Osteocyte (in vitro differentiated cells): ENCODE measurements at places on chromosomes 3 and 15.

- no peak for DNase-seq
These were observed 78.5 kb downstream of the CHCHD6 start for GRCh38 chr3:126782536-126782935.

DNA sequence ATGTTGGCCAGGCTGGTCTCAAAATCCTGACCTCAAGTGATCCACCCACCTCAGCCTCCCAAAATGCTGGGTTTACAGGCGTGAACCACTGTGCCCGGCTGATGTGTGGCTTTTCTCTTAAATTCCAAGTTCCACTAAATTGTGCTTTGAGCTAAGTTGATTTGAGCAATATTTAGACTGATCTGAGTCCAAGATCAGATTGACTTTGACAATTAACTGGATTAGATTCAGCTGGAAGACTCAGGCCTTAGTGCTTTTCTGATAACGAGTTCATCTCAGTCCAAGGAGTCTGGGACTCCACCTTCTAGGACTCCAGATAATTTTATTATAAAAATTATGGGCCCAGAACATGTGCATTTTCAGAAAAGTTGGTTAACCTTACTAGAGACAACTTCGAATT is 94.4 kb upstream of the FAM174B start:
- DNase-seq = no peak

DNA sequence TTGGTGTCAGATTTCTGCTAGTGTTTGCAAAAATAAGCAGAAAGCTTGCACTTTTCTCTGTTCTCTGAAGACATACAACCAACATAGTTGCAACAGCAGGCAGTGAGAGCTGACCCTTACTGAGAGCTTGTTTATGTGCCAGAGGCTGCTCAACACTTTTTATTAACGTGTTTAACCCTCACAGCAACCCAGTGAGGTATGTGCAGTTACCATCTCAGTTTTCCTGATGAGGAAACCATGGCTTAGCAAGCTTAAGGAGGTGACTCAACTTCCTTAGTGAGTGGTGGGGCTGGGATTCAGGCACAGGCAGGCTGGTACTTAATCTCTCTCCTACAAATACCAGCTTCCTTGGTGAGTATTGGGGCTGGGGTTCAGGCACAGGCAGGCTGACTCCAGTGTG is 158.1 kb upstream of the CTDSPL start:
- no peak for DNase-seq

GRCh38 chr3:30186741-30187219 is 419.6 kb upstream of the TGFBR2 start:
- no peak for DNase-seq

- no peak for DNase-seq
These were observed 17.6 kb upstream of the PIGZ start for GRCh38 chr3:196985954-196986885.

- no peak for DNase-seq
These were observed 504.0 kb downstream of the SHQ1 start for GRCh38 chr3:72344236-72344635.

- no peak for DNase-seq
These were observed 457.4 kb downstream of the SHQ1 start for GRCh38 chr3:72390841-72391240.

DNA sequence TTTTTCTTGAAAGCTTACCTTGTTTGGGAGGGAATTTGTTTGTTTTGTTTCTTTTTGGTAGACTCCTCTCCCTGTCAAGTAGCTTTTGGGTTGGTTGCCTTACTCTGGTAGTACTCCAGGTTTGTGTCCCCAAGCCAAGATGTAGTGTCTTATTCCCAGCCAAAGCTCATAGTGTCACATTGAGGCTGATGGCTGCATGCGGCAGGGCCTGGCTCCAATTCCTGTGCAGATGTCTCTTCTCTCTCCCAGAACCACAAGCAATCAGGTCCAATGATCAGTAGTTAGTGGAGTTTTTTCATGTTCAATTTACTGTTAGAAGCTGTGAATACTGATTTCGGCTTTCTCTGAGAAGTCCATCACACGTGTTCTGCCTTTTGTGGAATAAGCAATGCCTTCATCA is 221.1 kb upstream of the THBS1 start:
- no peak for DNase-seq

DNA sequence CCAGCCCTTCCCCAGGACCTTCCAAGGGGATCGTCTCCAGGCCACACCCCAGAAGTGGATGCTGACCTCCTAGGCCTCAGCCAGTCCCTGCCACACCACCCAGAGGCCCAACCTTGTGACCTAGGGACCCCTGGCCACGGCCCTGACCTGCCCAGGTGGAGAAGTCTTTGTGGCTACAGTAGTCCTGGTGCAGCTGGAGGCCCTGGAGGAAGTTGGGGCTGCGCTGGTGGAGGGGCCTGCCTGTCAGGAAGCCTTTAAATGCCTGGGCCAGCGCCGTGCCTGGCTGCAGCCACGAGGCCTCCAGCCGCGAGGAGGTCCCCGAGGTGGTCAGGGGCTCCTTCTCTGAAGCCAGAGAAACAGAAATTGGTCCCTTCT is 23.4 kb downstream of the PLA2G4D start:
- DNase-seq = peak; percentile 76

DNA sequence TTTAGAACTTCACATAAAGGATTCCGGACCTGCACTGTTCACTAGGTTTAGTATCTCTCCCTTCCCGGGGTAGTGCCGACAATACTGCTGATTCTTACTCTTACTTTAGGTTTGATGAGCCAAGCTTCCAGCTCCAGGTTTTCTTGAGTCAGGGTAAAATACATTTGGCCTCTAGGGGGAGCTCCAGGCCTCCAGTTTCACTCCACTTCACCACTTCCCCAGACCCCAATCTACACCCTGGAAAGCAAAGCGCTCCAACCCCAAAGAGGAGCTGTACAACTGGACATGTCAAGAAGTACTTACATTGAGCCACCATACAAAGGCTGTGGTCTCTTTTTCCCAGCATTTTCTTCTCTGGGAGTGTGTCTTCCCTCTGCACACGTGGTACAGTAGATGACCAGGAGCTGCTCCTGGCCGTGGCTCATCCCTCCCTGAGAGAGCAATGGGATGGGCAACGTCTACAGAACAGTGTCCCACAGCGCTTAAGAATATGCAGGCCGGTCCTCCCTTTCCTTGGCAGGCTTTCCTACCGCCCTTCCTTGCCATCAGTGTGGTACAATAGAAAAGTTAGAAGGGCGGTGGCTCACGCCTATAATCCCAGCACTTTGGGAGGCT is 93.9 kb upstream of the CCDC80 start:
- no peak for DNase-seq

GRCh38 chr3:18716101-18716500 is 291.0 kb upstream of the SATB1 start:
- no peak for DNase-seq

DNA sequence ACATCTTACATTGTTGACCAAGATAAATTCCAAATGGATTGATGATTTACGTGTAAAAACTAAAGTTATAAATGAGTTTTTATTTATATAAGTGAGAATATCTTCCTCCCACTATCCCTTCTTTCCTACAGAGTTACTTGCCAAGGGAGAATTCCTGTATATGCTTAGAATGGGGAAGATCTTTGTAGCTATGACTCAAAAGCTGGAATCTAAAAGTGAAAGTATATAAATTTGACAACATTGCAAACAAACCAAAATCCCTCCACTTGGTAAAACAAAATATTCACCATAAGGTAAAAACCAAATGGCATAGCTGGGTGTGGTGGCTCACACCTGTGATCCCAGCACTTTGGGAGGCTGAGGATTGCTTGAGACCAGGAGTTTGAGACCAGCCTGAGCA is 52.7 kb upstream of the GCNT3 start:
- no peak for DNase-seq

- no peak for DNase-seq
These were observed 969.4 kb downstream of the PLOD2 start for GRCh38 chr3:145191543-145191942.

GRCh38 chr3:167113035-167113830 is 266.9 kb downstream of the ZBBX start:
- no peak for DNase-seq

DNA sequence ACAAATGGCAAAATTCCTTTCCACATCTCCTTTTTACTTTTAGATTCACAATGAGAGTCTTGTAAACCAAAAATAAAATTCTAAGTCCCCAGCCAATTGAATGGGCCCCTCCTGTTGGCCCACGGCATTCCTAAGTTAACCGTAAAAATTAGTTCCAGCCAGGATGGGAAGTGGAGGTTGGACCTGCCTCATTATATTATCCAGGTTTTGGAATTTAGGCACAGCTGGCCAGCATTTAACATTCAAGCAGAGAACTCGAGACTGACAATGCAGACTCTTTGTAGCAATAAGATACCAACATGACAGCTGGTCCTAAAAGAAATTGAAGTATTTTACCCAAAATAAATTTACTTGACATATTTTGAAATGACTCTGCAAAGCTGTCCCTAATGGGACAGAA is 321.0 kb upstream of the NAALADL2 start:
- no peak for DNase-seq

DNA sequence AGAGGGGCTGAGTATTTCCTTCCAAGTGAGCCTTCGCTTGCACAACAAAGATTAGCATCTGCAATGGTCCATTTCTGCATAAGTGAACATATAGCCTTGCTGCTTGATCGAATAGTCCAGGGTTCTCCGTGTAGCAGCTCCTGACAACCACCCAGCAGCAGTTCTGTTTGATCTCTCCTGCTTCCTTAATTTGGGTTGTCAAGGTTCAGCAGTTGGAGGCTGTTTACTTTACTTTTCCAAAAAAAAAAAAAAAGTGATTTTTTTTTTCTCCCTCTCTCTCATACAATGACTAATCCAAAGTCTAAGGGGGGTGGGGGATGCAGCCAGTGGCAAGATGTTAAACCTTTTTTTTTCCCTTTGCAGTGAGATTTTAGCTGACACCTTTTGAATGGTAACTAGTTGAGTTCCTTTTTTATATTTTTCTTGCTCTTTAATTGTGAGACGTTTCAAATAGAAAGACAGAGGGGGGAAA is 3.6 kb downstream of the FOXP1 start:
- DNase-seq = no peak

GRCh38 chr3:134060561-134061385 is 31.0 kb upstream of the SLCO2A1 start:
- peak; percentile 65 for DNase-seq

DNA sequence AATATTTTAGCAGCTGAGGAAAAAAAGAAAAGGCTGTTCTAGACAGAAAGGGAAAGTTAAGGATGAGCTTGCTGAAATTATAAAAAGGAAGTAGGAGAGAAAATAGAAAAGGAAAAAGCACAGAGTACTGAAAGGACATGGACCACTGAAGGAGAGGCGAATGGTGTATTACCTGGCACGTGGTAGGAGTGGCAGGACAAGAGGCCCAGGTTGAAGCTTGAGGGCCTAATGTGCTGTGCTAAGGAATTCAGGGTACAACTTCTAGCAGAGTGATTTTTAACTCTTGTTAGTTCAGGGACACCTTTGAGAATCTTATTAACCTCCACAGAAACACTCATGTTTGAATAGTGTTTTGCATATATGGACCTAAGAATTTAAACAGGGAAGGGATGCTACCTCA is 60.0 kb upstream of the CRTC3 start:
- DNase-seq = no peak

DNA sequence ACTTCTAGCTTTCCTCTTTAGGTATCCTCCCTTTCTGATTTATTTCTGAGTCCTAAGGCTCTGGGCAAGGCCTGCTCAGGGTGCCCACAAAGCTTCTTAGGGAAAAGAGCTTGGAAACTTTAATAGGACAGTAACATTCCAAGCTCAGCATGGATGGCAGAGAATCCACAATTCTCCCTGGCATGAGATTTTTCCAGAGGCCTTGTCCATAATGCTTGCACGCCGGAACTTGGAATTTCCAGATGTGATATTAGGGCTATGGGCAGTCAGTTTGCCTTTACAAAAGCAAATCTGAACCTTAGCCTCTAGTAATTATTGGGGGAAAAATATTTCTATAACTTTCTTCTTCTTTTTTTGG is 139.0 kb upstream of the RBMS3 start:
- DNase-seq = no peak

GRCh38 chr15:66386204-66387123 is at the start of gene MAP2K1:
MAP2K1 (plus strand) TSS chr15:66386912; CDS start chr15:66387348, 436 bp downstream.
- peak; percentile 99 for DNase-seq

GRCh38 chr15:35440265-35440664 is 105.7 kb downstream of the DPH6 start:
- no peak for DNase-seq

GRCh38 chr3:30222441-30222840 is 384.0 kb upstream of the TGFBR2 start:
- no peak for DNase-seq

- no peak for DNase-seq
These were observed 541 bp upstream of the SLC6A11 start for GRCh38 chr3:10815487-10815886.

GRCh38 chr15:65870889-65871533 is 1.7 kb downstream of the RAB11A start:
- no peak for DNase-seq
